ENCODE measurements at places on chromosomes 7 and 10.

- DNase-seq = no peak
These were observed 11.0 kb downstream of the ZMIZ1 start for GRCh38 chr10:79079490-79080355.

DNA sequence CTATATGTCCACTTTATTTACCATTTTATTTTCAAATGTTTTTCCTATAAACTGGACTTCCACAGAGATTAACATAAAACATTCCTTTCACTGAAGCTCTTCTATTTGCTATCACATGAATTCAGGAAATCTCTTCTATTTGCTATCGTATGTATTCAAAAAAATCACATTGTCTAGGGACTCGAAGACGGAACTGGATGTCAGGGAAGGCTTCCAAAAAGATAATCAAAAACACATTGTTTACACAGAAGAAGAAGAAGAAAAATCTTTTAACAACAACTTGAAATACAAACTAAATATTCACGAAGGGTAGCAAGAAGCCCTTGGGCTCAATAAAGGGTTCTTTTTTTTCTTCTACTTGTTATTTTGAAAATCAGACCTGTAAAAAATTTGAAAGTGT is 426.1 kb upstream of the LRRN3 start:
- no peak for DNase-seq

DNA sequence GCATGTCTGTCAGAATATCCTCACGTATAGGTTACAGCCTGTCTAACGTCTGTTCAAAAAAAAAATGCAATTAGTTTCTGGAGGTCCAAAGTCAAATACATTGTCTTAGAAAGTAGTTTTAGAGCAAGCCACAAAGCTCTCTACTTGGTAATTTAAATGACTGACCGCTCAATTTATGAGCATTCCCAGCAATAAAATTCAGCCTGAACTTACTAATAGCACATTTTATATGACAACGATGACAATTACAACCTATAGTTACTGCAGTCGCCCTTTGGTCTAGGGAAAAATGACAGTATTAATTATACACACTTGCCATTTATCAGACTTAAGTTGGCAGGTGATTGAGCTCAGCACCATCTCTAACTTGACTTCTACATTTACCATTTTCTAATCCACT is 425.8 kb upstream of the STEAP1 start:
- DNase-seq = no peak

- DNase-seq = no peak
These were observed 23.2 kb upstream of the MTPN start for GRCh38 chr7:136000288-136000913.

GRCh38 chr10:33198610-33199009 is 135.9 kb downstream of the NRP1 start:
- no peak for DNase-seq

GRCh38 chr10:70981936-70982335 is 93.6 kb upstream of the PCBD1 start:
- no peak for DNase-seq

DNA sequence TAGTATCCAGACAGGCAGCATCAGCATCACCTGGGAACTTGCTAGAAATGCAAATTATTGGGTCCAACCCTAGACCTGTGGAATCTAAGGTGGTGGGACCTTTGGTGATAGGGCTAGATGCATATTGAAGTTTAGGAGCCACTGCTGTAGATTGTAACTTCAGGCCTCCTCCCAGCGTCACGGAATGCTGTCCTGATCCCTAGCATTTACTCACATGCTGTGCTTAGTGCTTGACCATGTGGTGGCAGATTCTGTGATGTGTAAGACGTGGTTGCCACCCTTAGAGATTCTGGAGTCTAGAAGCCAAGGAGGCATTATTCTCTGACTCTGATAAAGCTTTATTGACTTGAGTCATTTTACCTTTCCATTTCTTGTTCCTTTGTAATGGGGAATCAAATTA is 13.5 kb downstream of the AHR start:
- DNase-seq = no peak

DNA sequence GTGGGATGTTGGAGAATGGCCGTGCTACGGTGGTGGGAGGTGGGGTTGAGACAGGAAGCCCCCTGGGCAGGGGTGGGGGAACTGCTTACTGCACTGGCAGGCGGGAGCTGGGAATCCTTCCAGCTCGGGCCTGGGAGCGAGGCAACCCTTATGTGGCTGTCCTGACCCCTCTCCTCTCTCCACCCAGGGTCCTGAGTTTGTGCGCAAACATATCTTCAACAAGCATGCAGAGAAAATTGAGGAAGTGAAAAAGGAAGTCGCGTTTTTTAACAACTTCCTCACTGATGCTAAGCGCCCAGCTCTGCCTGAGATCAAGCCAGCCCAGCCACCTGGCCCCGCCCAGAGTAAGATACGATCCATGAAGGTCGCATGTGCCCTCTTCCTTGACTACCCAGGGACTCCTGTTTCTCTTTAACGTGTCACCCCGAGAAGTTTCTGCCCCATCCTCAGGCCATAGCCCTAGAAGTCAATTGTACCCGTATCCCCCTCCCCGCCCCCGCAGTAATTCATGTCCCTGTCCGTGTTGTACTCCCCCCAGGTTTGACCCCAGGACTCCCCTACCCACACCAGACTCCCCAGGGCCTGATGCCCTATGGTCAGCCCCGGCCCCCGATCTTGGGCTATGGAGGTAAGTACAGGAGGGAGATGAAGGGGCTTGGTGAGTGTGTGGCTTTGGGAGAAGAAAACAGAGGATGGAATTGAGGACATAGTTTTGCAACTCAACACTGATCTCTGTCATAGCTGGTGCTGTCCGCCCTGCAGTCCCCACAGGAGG is 1.8 kb downstream of the UFSP1 start:
- no peak for DNase-seq

DNA sequence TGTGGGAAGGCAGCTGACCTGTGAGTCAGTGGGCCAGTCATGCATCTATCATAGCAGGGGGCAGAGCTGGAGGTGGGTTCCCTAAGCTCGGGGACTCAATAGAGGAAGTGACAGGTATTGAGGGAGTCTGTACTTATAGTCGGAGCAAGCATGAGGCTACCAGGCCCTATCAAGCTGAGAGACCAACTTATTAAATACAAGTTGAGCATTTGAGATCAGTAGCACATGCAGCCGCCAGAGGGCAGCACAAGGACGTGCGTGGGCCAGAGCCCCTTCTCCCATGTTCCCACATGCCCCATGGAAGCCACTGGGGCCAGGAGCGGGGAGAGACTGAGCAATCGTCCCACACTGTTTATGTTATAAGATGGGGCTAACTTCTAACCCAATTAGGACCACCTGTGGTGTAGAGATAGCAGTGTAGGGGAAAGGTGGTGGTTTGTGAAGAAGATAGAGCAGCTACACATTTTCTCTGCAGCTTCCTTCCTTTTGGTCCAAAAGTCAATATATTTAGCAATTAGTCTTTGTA is 13.0 kb upstream of the STK31 start:
- DNase-seq = peak; percentile 19

GRCh38 chr7:139341776-139342226 is 664 bp downstream of the FMC1 start:
- DNase-seq = no peak

DNA sequence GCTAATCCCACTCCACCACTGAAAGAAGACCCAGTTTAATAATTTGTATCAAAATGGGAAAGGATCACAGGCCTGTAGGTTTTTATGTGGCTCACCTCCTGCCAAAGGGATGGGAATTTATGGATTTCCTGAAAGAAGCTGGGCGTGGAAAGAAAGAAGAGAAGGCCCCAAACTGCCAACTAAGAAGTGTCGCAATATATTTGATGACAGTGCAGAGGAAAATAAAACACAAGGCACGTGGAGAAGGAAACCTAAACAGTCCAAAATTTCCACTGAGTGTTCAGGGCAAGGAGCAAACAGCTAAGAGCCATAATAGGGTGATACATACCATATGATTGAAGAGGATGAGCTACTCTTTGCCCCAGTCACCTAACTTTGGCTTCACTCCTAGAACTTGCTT is 667.2 kb downstream of the GATA3 start:
- no peak for DNase-seq

DNA sequence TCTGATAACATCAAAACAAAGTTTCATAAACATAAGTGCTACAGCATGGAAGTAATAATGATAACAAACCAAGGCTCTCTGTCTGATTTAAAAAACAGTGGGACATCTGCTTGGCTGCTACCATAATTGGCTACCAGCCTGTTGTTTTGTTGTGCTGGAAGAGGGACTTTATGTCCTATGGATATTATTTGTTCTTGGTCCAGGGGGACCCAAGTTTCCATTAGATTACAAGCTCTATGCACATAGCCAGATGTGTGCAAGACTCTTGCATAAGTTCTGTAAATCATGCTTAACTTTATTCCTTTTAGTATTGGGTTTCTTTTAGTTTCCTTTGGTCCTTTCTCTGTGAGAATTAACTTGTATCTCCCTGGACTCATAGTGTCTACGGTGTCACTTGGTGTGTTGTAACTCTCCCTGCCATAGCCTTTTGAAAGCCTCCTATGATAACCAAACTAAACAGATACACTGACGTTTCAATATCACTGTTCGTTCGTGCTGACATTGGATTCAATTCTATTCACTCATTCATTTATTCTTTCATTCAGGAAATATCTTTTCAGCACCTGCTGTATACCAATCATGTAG is 41.4 kb upstream of the CD36 start:
- no peak for DNase-seq

- no peak for DNase-seq
These were observed 54.5 kb downstream of the NRP1 start for GRCh38 chr10:33279811-33280602.

DNA sequence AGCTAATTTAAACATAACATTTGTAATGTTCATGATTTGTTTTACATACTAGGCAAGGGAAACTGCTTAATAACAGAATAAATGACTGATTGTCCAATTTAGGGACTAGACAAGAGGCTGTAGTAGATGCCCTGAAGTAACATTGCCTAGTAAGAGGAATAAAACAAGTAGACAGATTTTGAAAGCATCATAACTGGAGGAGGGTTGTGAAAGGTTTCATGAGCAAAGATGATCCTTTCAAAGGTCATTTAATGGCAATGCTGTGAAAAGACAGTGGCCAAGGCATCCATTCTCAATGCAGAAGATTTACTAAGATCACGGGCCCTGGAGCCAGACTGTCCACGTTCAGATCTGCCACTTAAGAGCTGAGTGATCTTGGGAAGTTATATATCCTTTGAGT is 44.8 kb upstream of the HHEX start:
- DNase-seq = no peak

DNA sequence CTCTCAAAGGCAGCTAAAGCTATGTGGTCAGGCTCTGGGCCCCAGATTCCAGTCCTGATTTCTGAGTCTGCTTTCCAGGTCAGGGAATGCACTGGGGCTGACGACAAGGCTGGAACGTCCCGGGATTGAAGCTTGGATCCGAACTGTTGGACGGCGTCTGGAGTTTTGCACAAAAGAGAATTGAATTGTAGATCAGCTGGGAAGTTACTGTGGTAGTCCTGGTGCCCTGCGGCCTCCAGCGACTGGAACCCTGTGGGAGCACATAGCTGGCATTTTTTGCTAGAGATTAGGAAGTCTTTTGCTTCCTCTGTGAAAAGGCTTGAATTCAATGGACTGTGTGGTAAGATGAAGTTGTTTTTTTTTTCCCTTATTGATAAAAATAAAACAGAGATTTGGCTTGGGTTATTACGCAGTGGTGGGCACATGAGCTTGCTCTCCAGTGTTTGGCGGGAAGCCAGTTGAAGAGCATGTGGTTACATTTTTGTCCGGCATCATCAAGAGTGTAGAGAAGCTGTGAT is at the start of gene HK1:
Gene HK1, plus strand, starts transcription at position 51 of the 518 bp plus-strand sequence.
- DNase-seq = no peak

DNA sequence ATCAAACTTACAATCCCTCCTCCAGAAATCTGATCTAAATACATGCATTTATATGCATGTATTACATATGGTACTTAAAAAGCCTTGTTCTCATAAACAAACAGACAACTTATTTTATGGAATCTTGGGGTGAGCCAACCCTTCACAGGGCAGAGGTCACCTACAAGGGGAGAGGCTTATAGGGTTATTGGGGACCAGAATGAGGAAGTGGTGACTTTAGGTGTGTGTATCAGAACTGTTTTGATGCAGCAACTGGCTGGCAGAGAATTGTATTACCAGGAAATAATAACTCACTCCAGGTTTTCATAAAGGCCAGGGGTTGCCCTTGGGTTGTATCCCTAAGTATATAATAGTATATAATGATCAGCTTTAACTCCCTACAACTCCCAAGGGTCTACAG is 91.1 kb downstream of the SVIL start:
- no peak for DNase-seq

GRCh38 chr10:62426600-62426999 is 52.4 kb downstream of the ZNF365 start:
- no peak for DNase-seq

DNA sequence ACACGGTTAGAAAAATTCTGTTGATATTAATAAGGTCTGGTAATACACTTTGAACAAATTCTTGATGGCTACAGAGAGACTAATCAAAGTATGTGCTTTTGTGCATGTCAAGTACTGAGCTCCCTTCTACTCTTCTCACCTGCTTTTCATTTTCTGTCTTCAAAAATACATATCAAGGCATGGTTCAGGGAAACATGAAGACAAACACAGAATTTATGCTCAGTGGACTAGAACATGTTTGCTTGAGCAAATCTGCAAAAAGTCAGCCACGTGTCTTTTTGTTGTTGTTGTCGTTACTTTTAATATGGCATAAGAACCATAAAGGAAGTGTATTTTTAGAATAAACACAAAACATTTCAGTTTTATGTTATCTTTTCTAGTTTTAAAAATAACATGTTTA is 21.9 kb downstream of the CDK13 start:
- DNase-seq = no peak

- no peak for DNase-seq
These were observed 389.9 kb upstream of the SEMA3C start for GRCh38 chr7:81308643-81309322.

DNA sequence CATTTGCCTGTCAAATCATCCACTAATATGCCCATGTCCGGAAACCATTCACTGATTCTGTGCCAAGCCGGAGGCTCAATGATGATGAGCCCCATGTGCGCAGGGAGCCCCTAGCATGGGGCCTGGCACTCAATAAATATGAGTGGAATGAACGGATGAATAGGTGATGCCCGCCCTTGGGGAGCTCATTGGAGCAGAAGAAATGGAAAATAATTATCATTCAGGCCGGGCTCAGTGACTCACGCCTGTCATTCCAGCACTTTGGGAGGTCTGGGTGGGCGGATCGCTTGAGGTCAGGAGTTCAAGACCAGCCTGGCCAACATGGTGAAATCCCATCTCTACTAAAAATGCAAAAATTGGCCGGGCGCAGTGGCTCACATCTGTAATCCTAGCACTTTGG is 11.0 kb downstream of the RHBDD2 start:
- DNase-seq = no peak

DNA sequence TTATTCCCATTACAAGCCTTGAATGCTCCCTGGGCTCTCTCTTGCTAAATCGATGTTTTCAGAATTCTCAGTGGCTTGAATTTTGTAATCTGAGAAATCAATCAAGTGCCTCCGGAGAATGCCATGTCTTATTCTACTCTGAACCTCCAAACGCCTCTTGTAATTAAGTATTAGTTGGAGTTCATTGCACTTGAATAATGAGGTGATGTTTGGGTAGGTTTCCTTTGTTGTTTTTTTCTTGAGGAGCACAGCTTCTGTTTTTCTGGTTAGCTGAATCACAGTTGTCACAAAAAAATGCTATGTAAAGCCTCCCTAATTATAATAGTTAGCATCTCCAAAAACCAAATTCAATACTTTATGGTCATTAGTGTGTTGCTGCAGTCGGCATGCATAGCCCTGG is 100.3 kb downstream of the PLPP4 start:
- no peak for DNase-seq
